T-helper 1 cell treated with Interleukin-12 subunit alpha and Interleukin-12 subunit beta and Interleukin-4 antibody, amounts not matched to agents 30 ng/mL and 1 ng/mL, for 36 hours (primary cell): ENCODE measurements at places on chromosomes 13 and 19. TPM values are rescaled to one million over a fixed set of nuclear protein-coding genes. Genes with fewer than 3 reads are reported as not detected.

Gene RNF113B
- not detected in 2 replicates for total RNA-seq

Gene CYP2A7
- total RNA-seq = not detected in 2 replicates

Gene CGB5
- total RNA-seq = not detected in 2 replicates

Gene ANKRD24
- 0.63 and 0.69 TPM in 2 replicates for total RNA-seq

Gene LPAR6
- 20.3 and 21.9 TPM in 2 replicates for total RNA-seq

Gene COL5A3
- total RNA-seq = 0.05 and 0.07 TPM in 2 replicates

Gene SIGLEC8
- not detected in 2 replicates for total RNA-seq

Gene FAM216B
- total RNA-seq = not detected in 2 replicates

Gene CERS1
- not detected in 2 replicates for total RNA-seq

Gene ADPRHL1
- total RNA-seq = 1.2 and 1.5 TPM in 2 replicates

Gene ZNF730
- total RNA-seq = 0.34 and 0.56 TPM in 2 replicates

Gene SPHK2
- total RNA-seq = 32.7 and 41.5 TPM in 2 replicates

Gene FOXO1
- 35.8 and 37.6 TPM in 2 replicates for total RNA-seq

Gene SLITRK5
- not detected in 2 replicates for total RNA-seq
